ENCODE measurements at places on chromosomes 3 and 15.

DNA sequence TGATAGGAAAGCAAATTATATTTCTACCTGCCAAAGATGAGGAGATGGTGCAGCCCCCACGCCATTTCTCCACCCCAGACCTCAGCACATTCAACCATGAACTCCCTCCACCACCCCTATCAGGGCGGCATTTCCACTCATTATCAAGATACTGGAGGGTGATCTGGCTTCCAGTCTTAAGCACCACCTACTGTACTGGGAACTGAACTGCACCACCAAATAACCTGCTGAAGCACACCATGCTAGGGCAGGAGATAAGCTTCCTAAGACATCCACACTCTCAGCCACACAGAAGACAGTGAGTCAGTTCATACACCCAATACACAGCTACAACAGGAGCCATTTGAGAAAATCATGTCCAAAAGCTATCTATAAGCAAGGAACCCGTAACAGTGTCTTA lies 98.8 kb downstream of the FGF7 start:
- no peak for DNase-seq

- no peak for DNase-seq
These were observed 206.4 kb downstream of the NAALADL2 start for GRCh38 chr3:175065497-175065896.

DNA sequence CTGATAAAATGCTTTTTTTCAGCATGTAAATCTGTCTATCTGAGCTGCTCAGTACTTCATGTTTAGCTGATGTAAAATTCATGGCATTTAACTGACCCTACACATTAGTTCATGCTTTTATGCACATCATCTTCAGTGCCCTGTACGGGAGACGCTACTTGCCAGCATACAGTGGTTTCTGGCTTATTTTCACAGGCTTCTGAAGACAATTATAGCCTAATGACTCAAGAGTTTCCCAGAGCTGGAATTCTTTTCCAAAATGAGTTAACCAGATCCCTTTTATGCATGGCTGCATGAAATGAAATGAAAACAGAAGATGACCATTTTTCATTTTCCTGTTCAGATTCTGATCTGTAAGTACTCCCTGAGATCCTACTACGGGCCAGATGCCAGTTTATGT lies 1061.5 kb downstream of the ROBO2 start:
- DNase-seq, result peak; percentile 65

- no peak for DNase-seq
These were observed 1.9 kb downstream of the UBP1 start for GRCh38 chr3:33438284-33438668.

DNA sequence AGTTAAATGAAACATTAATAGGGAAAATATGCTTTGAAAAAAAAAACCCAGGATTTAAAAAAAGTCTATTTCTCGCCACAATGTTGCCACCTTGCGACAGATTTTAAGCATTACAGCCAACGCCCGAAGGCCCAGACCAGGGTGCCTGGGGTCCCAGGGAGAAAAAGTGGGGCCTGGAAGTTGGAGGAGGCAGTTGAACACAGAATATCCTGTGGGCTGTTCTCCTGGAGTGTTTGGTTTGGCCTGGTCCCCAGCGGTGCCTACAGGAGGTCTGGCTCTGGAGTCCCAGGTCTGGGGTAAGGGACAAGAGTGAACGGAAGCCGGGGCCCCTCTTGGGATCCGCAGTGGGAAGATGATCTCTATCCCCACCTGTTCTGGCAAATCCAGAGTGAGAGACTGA lies 3.4 kb downstream of the RNU6-1 start:
- DNase-seq, result no peak

DNA sequence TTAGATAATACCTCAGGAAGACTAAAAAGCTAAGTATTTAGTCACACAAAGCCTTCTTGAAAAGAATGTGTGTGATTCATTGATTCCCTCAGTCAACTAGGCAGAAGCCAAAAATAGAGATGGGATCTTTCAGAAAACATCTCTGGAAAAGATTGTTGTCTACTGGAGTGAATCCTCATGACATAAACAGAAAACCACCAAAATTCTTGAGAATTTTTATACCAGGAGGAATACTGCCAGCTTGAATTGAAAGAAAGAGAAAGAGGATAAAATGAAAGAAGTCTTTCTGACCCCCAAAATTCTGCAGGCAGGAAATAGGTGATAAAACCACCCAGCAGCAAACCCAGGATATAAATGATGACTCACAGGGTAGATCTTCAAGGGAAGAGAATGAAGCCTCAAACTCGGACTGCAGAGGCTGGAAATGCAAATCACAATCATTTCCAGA lies 363.1 kb upstream of the PLSCR5 start:
- DNase-seq, result peak; percentile 79

- no peak for DNase-seq
These were observed 23.5 kb upstream of the PAQR5 start for GRCh38 chr15:69275074-69275670.

GRCh38 chr15:101646672-101647071 lies 5.5 kb downstream of the TM2D3 start:
- DNase-seq, result no peak

DNA sequence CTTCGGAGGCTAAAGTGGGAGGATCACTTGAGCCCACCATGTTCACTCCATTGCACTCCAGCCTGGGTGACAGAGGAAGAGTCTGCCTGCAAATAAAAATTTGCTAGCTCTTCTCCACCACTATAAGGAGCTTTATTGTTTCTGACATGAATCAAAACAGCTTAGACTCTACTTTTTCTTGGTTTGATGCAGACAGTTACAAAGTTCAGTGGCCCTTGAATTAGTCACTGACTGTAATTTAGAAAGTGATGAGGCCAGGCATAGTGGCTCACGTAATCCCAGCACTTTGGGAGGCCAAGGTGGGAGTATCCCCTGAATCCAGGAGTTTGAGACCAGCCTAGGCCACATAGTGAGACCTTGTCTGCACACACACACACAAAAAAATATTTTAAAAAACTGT lies 172.4 kb upstream of the CGNL1 start:
- DNase-seq, result no peak

- no peak for DNase-seq
These were observed 39.0 kb upstream of the MYO5C start for GRCh38 chr15:52334491-52335160.

DNA sequence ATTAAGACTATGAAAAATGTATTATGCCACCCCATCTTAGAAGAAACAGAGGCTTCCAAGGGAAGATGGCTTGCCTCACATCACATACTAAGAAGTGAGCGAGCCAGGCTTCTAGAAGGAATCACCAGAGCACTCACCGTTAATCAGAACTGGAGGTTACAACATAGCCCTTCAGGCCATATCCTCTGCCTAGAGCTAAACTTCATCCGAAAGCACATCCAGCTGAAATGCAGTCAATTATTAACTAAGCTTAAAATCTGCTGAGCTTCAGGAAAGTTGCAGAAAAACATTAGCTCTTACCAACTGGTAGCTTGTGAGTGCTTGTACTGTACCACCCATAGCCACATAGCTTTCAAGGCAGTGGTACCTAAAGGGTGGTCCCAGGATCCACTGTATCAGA lies 483.2 kb downstream of the TBL1XR1 start:
- no peak for DNase-seq

- DNase-seq, result no peak
These were observed 32.9 kb downstream of the CDV3 start for GRCh38 chr3:133606342-133606741.

GRCh38 chr3:71031914-71032521 lies 551.5 kb downstream of the FOXP1 start:
- DNase-seq, result no peak

DNA sequence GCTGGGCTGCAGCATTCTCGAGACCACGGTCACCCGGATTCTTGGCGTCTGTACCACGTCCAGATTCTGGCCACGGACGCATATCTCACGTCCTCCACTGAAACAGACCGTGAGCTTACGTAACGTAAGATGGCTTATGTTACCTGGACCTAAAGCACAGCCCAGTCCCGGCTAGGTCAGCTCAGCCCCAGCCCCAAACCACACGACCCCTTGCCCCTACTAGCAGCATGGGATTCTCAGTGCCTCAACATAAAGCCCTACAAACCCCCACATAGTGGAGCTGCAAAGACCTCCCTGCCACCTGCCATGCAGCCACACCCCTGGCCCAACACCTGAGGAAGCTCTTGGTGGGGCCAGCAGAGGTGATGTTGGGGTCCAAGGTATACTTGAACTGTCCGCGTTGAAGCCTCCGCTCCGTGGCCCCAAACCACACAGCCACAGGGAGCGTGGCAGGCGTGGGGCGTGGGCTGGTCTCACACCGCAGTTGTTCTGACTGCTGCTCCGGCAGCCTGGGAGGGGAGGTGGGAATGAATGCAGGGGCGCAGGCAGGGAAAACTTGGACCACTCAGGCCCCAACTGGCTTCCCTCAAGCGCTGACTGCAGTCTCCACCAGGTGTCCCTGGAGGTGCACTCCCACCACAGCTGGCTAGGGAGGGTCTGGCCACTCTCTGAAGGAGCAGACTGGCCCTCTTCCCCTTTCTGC lies 14.5 kb downstream of the PLXNB1 start:
- DNase-seq, result no peak

- no peak for DNase-seq
These were observed 48.1 kb downstream of the SH3BP5 start for GRCh38 chr3:15284121-15284889.

- DNase-seq, result no peak
These were observed 216.4 kb upstream of the DPPA4 start for GRCh38 chr3:109553591-109554371.

DNA sequence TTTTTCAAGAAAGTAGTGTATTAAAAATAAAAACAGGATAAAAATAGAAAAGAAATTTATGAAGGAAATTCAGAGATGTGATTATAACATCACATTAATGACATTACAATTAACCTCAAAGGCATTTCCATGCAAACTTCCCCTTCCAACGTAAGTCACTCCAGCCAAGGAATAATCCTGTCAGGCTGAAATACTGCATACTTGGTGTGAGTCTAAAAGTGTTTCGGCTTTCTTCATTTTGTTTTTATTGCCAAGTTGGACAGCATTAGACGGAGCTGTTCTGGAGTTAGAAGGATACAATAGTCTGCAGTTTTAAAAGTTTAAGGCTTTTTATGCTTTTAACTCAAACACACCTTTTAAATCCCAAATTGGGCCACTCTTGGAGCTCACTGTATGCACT lies 435.0 kb downstream of the MECOM start:
- no peak for DNase-seq

GRCh38 chr3:142536519-142536918 lies 42.0 kb downstream of the ATR start:
- DNase-seq, result no peak

GRCh38 chr3:168091941-168092340 lies 3.8 kb downstream of the GOLIM4 start:
- DNase-seq, result no peak

GRCh38 chr3:47065058-47065457 lies 85.6 kb downstream of the NBEAL2 start:
- no peak for DNase-seq

DNA sequence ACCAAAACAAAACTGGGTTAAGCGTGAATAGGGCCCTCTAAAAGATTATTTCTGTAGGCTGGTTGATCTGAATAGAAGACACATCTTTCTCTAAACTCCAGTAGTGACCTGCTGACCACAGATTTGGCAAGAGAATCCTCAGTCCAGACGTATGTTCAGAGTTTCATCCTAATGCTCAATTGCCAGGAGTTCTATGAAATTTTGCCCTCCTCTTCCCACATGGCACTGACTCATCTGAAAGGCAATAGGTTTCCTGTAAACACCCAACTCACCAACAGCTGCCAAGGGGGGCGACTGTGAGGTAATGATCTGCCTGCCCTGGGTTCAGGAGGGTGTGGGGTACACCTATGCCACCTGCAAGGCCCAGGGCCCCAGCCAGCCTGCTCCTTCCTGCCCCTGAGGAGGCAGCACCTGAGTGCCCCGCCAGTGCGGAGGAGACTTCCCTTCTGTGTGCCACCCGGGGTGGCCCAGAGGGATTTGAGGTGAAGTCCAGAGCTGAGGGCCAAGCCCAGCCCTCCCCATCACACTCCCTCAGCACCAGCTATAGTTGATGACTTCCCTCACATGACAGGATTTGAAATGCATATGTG lies 8.4 kb upstream of the PLA2G4D start:
- DNase-seq, result no peak

GRCh38 chr15:81752546-81752942 lies 293.3 kb downstream of the MEX3B start:
- no peak for DNase-seq

DNA sequence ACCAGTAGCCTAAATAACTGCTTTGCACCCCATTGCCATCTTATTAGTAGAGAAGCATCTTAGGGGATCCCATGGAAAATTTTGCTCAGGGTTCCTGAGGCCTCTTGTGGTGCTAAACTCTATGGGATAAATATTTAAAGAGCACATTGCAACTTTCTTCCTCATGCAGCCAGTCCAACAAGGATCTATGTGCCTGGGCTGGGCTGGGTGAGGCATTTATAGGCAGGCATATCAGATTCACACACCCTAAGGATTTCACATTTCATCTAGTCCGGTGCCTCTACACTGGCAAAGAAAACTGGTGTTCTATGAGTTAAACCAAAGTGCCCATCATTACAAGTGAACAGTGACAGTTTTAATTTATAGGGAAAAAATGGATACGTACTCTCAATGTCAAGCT lies 512.3 kb downstream of the EDEM1 start:
- no peak for DNase-seq

DNA sequence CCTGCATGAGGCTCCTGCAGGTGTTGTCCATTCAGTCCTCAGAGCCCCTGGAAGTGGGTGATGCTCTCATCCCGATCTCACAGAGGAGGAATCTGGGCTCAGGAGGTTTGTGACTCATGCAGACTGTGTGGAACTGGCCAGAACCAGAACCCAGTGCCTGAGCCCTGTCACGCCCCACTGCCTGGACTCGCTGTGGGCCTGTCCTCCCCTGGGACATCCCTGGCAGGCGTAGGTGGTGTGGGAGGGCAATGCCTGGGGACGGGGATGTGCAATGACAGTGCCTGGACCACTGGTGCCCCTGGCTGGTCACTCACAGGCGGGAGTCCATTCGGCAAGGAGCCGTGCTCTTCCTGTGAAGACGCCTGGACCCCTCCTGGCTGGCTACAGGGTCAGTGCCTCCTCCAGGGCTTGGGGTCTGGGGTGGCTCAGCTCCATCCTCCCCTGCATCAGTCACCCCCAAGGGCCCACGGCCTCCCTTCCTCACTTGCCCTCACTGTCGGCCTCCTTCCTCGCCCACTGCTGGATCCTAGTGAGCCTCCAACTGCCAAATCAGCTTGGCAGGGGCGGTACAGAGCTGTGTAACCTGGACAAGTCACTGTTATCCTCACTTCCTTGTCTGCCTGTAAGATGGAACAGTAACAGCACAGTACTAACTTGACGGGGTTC lies 14.9 kb downstream of the PSTPIP1 start:
- DNase-seq, result no peak

DNA sequence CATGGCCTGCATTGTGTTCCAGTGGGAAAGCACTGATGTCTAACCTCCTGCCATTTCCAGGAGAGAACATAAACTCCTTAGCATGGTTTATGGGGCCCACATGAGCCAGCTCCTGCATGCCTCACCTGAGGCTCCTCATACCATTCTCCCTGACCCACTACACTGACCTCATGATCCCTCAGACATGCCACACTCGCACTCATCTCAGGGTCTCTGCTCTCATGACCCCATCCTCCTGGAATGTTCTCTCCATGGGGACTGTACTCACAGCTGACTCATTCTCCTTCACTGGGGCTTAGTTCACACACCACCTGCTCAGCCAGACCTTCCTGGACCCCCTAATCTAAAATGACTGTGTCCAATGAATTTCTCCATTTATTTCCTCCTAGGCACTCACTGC lies 4.0 kb upstream of the LMCD1 start:
- no peak for DNase-seq

Measured in AG04449 (cell line).